ENCODE measurements at places on chromosomes 12 and 14.

- DNase-seq, result no peak
Observed at GRCh38 chr14:96265383-96266095, 9.5 kb downstream of the BDKRB1 start.

- no peak for DNase-seq
Observed at GRCh38 chr14:76699939-76700590, 61.2 kb upstream of the VASH1 start.

DNA sequence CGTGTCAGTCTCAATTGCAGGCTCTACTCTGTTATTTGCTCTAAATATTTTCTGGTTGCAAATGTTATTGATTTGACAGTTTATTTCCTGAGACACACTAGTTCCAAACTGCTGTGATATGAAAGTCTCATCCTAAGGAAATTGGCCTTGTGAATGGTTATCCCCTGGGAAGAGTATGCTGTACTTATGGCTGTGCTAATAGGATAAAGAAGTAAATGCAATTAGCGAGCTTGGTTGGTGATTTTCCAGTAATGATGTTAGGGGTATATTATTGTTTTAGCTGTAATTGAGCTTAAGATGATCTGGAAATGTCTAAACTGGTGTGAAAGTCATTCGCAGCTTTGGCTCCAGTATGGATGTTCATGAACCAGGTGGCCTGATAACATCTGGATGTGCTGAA lies 197.9 kb downstream of the SUDS3 start:
- no peak for DNase-seq

DNA sequence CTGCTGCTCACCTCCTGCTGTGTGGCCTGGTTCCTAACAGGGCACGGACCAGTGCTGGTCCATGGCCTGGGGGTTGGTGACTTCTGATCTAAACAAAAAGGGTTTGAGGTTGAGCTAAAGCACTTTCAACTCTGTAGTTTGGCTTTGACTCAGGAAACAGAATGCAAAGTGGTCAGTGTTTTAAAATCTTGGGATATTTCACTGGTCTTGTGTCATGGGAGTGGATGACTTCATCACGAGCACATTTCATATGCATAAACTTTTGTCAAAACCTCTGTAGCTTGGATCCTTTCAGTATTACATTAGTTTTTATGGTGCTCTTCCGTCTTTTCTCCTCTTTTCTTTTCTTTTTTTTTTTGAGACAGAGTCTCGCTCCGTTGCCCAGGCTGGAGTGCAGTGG lies 25.6 kb downstream of the FAM161B start:
- no peak for DNase-seq

DNA sequence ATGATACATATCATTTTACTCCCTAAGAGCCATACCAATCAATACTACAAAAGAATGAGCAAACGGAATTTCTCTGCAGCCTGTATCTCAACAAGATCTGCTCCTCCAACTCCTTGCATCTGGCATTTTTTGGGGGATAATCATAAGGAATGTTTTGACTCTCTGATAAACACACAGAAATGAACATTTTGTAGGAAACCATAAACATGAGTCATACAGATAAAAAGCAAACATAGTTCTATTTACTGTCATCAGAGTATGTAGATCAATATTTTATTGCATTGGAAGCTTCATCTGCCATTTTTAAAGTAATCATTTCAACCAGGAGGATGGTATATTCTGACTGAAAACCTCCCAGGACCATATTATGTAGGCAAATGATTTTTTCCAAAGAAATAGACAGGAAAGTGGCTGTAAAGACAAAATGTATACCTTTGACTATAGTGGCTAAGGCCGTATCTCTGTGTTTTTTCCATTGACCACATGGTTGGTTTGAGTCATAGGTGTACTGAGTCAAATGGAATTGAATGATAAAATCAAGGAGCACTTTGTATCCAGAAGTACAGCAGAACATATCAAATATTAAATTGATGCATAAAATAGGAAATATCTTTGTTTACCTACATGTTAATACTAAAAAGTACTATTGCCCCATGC lies 32.4 kb upstream of the CD69 start:
- DNase-seq, result no peak

DNA sequence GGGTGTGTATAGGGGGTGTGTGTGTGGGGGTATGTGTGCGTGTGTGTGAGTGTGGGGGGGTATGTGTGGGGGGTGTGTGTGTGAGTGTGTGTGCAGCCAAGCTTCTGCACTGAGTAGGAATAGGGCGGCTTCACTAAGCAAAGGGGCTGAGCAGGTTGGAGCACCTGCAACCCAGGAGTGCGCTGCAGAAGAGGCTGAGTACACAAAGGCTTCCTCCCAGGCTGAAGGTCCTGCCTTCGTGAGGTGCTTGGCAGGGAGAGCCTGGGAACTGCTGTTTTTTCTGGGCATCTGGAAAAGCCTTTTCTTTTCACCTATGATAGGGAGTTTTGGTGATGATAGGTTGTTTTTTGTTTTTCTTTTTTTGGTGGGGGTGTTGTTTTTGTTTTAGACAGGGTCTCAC lies 6.0 kb upstream of the NUDT14 start:
- no peak for DNase-seq

- DNase-seq, result no peak
Observed at GRCh38 chr12:18546399-18546798, 191.4 kb downstream of the PLCZ1 start.

GRCh38 chr12:127588249-127588648 lies 678.7 kb upstream of the TMEM132C start:
- no peak for DNase-seq

DNA sequence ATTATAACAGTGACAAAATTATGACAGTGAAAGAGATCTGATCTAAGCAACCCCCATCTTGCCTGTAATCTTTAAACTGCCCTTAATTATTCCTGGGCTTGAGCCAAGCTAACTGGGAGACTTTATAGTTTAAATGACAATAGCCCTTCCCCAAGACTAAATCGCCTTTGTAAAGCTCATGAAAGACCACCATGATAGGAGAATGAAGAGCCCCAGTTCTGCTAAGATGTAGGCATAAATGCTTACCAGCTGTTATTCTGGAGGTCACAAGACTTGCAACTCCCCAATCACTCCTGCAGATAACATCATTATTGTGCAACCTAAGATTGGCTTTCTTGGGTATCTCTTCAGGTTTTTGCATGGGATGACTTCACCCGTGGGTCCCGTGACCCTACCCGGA lies 599.7 kb downstream of the KCNH5 start:
- DNase-seq, result no peak

DNA sequence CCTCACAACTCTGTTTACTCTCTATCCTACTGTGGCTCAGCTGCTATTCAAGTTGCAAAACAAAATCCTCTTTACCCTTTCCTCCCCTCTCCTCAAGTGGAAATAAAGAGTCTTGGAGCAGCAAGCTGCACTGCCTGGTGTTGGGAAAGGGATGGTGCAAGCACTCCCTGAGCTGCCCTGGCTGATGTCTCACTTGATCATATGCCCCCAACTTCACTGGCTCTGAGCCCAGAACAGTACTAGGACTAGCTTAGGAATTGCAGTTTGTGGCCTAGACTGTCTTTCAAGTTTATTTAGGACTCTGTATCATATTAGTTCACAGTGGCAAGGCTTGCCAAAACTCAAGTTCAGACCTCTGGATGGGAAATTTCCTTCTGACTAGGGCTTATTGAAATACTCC lies 1683.8 kb upstream of the SEL1L start:
- DNase-seq, result no peak

DNA sequence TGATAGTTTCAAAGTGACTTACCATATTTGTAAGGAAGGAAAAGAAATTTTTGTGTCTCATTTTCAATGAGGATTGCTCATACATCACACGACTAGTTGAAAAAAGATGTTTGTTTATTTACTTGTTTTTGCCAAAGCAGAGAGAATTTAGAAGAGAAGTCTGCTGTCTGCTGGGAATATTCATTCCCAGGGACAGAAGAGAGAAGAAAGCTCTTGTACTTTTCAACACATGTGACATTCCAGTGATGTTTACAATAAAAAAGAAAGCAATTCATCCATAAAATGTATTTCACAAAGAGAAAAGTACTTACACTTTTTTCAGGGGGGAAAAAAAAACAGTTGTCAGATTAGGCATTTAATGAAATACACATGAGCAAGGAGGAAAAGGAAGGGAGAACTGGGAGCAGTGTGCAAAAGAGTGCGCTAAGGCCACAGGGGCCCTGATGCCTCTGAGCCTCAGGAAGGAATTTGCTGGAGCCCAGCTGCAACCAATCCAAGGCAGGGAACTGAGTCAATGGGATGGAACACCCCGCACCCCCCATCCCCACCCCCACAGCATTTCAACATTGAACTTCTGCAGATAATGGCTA lies 115.0 kb downstream of the RPAP3 start:
- no peak for DNase-seq

DNA sequence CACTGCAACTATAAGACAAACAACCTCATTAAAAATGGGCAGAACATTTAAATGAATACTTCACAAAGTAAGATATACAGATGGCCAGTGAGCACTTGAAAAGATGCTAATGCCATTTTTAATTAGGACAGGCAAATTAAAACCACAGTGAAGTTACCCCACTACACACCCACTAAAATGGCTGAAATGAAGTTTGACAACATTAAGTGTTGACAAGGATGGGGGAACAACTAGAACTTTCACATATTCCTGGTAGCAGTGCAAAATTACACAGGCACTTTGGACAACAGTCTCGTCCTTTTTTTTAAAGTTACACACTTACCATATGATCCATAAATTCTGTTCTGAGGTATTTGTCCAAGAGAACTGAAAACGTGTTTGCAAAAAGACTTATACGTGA lies 278.9 kb upstream of the DIO3 start:
- DNase-seq, result no peak

GRCh38 chr12:50824914-50825313 lies 17.8 kb upstream of the TMPRSS12 start:
- DNase-seq, result no peak

DNA sequence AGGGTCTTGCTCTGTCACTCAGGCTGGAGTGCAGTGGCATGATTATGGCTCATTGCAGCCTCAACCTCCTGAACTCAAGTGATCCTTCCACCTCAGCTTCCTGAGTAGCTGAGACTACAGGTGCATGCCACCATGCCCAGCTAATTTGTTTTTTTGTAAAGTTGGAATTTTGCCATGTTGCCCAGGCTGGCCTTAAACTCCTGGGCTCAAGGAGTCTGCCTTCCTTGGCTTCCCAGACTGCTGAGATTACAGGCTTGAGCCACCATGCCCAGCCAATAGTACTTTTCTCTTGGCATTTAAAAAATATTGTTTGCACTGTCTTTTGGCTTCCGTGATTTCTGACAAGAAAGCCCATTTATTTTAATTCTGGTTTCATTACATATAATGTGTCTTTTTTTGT lies 61.3 kb downstream of the DIP2B start:
- DNase-seq, result no peak

DNA sequence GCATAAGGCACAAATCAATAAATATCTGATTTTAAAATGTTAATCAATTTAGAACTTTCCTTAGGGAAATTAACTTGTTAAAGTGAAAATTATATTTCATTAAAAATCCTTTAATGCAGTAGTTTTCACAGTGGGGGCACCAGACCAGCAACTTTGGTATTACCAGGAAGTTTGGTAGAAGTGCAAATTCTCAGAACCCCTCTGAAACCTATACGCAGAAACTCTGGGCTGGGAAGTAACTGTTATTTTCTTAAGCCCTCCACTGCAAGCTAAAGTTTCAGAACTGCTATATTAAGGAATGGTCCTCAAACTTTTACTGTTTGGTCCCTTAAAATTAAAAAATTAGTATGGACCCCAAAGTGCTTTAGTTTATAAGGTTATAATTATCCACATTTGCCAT lies 35.7 kb downstream of the GNPTAB start:
- no peak for DNase-seq

DNA sequence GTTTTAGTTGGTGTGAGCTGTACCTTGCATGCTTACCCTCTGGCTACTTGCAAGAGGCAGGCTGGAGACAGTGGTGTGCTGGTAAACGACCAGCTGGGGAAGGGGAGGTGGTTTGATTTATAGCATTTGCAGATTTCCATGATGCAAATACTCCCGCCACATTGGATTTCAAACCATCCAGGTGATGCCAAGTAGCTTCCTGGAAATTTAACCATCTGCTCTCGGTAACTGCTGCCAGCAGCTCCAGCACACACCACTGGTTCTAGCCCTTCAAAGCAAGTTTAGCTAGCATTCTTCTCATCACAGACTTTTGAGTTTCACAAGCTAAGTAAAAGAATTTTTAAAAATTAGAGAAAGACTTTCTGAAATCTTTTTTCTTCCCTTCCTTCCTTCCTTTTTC lies 104.5 kb upstream of the AMIGO2 start:
- no peak for DNase-seq

GRCh38 chr12:54425702-54426101 lies 6.6 kb upstream of the ITGA5 start:
- no peak for DNase-seq

- no peak for DNase-seq
Observed at GRCh38 chr12:27900920-27901879, 71.3 kb downstream of the PTHLH start.

DNA sequence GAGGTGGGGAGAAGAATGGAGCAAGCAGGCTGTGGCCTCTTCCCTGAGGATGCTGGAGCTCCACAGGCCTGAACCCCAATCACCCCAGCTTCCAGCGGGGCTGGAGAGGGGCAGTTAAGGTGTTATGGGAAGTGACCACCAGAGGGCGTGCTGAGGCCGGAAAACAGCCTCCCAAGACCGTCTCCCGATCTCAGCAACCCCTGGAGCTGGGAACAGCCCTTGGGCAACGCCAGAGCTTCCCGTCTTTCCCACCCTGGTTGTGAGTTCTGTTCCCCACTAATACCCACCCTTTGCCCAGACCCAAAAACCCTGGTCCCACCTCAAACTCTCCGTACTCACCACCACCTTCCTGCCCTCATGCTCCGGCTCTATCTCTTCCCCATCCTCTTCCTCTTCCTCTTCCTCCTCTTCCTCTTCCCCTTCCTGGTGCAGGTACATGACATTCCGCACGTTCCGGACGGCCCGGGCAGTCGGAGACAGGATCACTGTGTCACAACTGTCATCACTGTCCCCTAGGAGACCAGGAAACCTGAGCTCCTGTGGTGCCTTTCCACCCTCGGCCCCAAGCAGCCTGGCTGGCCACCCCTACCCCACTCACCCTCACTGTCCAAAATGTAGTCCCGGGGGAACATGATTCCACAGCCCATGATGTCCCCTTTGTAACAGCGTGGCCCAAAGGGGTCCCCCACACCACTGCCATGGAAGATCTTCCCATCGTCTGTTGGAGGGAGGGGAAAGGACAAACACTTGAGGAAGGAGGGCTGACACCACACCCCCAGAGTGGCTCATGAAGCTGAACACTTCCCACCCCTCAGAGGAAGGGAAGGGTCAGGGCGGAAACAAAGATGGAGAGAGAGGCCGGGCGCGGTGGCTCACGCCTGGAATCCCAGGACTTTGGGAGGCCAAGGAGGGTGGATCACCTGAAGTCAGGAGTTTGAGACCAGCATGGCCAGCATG lies 12.9 kb downstream of the SPRYD3 start:
- peak; percentile 84 for DNase-seq
